ENCODE measurements at places on chromosomes 4 and X.

DNA sequence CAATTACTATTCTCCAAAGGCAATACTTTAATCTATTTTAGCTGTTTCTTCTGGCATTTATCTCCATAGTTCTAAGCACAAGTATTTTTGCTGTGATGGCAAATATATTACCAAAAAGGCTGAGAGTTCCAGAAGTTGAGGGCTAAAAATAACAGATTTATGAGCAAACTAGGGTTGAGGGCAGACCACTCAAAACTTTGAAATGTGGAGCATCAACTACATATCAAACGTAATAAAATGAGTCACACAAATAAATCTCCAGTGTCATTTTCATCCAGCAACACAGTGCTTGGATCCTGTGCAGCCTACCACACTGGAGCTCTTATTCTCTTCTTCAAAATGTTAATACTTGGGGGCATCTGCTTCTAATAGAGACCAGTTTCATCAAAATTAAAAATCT is 163.9 kb downstream of the HS3ST1 start:
- DNase-seq, result peak; percentile 67

DNA sequence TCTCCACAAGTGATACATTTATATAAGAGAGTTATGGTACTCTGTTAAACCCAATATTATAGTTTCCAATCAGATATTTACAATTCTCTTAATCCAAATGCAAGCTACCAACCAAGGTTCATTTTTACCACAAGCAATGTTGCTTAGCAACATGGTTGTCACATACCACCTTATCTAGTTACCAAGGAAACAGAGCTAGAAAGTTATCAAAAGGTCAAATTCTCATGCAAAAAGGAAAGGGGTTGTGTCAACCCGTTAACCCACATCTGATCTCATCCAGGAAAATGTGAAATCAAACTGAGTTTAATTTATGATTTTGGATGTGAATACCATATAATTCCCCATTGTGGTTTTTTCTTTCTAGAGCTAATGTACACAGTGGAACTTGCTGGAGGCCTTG is 274.1 kb upstream of the MAGEB2 start:
- no peak for DNase-seq

DNA sequence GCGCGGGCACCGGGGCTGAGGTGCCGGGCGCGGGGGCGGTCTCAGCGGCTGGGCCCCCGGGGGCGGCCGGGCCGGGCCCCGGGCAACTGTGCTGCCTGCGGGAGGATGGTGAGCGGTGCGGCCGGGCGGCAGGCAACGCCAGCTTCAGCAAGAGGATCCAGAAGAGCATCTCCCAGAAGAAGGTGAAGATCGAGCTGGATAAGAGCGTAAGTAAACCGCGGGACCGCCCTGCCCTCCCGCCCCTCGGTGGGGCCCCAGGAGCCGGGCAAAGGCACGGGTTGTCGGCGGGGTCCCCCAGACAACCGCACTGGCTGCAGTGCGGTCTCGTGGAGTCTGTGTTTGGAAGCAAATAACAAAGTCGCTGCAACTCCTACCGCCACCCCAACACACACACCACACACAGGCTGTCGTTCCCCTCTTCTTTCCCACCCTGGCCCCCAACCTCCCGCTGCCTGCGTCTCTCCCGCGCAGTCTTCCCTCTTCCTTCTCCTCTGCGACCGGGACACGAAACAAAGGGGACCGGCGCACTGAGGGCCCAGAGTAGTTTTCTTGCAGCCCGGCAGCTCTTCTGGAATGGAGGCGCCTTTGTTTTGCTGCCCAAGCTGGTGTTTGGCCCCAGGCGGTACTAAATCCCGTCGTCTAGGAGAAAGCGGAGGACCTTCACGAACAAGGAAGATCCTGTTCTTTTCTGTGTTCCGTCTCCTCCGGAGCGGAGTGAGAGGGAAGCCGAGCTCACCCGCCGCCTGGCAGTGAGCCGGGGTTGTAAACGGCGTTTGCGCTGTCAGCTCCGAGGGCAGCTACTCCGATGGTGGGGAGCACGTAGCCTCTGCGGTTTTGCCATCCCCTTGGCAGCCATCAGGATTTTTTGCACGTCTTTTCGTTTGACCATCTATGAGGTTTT is 788 bp downstream of the SAP30 start:
- peak; percentile 76 for DNase-seq

DNA sequence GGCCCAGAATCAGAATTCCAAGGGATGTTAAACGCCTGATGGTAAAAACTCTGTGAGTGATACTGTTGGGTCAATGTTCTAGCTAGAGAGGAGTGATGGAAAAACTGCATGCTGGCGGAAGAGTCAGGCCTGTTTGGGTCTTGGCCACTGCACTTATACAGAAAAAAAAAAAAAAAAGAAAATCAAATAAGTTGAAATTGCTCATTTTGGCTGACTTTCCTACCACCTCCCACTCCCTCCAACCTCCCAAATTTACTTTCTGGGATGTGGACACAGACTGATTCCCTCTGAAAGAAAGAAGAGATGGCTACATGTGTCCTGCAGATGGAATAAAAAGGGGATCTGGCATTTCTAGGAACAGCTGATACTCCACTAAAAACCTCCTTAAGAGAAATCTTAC is 234.1 kb upstream of the GIMD1 start:
- no peak for DNase-seq

DNA sequence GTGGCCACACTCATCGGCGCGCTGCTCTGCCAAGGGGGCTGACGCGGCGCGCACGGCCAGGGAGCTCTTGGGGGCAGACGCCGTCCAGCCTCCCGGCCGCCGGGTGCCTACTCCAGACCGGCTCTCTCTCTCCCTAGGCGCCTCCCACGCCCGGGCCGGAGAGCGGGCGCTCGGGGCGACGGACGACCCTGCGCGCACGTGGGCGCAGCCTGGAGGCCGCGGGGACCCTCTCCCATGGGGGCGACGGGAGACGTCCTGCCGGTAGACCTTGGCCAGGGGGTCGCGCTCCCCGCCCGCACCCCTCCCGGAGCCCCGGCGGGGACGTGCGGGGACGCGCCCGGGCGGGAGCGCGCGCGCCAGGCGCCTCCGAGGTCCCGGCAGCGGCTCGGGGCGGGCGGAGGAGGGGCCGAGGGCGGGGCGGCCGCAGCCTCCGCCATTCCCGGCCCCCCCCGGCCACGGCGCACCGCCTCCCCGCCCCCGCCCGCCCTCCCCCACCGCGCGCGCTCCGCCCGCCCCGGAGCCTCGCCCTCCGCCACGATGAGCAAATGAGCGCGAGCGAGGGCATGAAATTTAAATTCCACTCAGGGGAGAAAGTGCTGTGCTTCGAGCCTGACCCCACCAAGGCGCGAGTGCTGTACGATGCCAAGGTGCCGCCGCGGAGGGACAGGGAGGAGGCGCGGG is at the start of gene MSL3:
MSL3 (plus strand) TSS at position 519 of the 681 bp plus-strand sequence; CDS start at position 546, 27 bp downstream.
- peak; percentile 67 for DNase-seq

- DNase-seq, result no peak
Measured at GRCh38 chr4:2925496-2925895, 37.7 kb downstream of the NOP14 start.

- DNase-seq, result no peak
Measured at GRCh38 chrX:40165861-40166260, 68.1 kb upstream of the BCOR start.

DNA sequence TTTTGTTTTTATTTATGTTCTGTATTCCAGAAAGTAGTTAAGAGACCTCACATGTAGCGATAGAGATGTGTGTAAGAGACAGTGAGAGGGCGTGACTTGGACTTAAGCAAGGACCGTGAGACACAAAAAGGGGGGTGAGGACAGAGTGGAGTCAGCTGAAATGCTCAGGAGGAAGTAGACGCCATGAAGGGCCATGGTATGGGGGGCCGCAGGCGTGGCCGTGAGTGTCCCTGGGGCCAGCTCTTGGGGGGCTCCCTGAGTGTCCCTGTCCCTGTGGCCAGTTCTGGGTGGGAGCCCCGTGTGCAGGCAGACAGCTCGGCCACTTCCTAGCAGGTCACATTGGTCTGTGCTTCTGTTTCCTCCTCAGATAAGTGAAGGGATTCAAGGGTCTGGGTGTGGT is 23.0 kb upstream of the MSANTD1 start:
- DNase-seq, result no peak

GRCh38 chrX:15507005-15507404 is 6.4 kb downstream of the BMX start:
- DNase-seq, result no peak

DNA sequence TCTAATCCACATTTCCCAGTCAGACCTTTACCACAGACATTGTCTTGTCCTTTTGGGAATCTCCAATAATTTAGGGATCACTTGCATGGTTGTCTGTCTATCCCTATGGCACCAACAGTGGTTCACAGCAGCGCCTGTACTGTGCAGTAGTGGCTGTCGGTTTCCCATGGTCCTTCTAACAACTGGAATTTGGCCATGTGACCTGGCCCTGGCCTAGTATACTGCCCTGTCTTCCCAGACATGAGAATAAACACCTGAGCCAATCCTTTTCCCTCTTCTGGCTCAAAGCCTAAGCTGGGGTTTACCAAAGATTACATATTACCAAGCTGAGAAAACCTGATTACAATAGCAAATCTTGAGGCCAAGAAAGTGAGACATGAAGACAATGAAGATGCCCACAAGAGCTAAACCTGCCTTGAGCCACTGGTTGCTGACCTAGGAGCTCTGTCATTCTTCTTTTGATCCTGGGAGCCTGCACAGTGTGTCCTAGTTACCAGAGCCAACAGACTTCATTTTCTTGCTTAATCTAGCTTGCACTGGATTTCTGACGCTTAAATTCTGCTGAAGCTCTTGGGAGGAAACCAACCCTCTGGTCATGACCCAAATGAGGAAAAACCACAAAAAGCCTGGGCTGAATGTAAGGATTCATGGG is 92.1 kb downstream of the SCD5 start:
- no peak for DNase-seq

GRCh38 chr4:185384930-185385331 is 10.8 kb downstream of the LRP2BP start:
- DNase-seq, result no peak

GRCh38 chr4:152195888-152196287 is 340.0 kb downstream of the FBXW7 start:
- DNase-seq, result no peak

- peak; percentile 89 for DNase-seq
Measured at GRCh38 chr4:53508446-53508845, 82.8 kb downstream of the LNX1 start.

DNA sequence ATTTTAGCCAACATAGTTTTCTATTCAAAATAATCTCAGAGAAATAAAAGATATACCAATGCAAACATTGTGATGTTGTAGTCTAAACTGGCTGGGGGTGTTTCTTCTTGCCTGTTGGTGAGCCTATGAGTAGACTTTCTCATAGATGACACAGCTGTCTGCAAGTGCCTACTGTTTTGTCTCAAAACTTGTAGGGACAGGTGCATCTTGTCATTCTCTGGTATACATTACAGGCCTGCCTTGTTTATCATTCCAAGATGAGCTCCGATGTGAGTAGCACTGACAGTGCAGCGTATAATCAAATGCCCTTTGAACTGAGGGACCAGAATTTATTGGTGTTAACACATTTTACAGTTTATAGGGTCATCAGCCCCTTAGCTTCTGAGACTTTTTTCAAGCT is 353.8 kb downstream of the PRDM5 start:
- no peak for DNase-seq

- DNase-seq, result peak; percentile 66
Measured at GRCh38 chr4:13640149-13640940, 12.8 kb upstream of the BOD1L1 start.

DNA sequence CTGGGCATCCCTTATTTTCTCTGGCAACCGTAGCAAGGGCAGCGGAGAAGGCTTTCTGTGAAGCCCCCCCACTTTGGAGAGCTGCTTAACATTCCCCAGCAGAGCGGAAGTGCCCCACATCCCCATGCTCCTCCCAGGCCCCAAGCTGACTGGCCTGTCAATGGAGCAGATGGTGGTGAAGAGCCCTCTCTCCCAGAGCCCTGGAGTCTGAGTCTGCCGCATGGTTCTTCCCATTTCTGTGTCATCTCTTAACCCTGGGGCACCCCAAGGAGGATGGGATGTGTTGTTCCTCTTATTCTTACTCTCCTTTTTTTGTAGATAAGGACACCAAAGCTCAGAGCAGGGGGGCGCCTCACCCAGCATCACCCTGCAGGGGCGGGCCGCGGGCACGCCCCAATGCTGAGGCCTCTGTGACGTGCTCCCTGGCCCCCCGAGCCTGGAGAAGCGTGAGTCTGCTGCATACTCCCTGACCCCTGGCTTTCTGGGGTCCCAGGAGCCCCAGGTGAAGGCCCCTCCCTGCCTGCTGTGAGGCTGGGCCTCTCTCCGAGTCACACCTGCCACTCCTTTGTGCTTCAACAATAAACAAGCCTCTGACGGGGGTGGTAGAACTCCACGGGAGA is 35.9 kb downstream of the ADRA2C start:
- no peak for DNase-seq

DNA sequence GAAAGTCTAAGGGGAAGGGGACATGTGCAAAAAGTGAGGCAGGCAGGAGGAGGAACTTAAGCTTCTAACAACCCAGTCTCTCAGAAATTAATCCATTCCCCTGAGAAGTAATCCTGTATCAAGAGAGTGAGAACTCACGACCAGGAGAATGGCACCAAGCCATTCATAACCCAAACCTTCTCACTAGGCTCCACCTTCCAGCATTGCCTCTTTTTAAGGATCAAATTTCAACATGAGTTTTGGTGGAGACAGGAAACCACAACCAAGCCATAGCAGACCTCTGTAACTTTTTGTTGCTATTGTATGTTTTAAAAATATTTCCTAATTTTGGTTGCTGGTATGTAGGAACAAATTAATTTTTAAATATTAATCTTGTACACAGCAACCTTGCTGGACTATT is 32.8 kb downstream of the PASD1 start:
- DNase-seq, result no peak

DNA sequence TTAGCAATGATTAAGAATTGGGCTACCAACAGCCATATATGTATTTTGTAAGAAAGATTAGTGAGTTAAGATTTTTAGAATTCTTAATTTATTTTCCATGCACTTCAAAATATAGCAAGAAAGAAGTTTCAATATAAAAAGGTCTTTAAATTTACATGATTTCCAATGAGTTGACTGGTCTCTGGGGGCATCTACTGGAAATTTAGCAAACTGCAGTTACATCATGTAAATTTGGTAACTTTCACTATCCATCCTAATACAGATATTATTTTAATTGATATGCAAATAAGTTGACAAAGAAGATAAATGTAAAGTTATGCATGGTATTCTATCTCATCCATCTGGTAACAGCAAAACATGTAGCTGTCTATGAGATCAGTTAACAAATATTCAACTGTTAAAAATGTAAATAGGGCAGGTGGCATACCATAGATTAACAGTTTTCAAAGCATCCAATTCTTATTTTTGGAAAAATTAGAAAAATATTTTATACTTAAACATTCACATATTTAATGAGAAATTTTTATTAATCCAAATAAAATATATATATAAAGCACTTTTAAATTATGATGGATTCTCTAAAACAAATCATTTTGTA is 29.1 kb downstream of the TTC29 start:
- peak; percentile 30 for DNase-seq

- no peak for DNase-seq
Measured at GRCh38 chrX:137426695-137427425, 139.1 kb upstream of the ZIC3 start.

- peak; percentile 45 for DNase-seq
Measured at GRCh38 chr4:8439914-8440491, 520 bp downstream of the ACOX3 start.

GRCh38 chr4:19880206-19880605 is 371.5 kb upstream of the SLIT2 start:
- no peak for DNase-seq

- DNase-seq, result no peak
Measured at GRCh38 chrX:8405631-8406030, 59.0 kb upstream of the VCX3B start.

All from fibroblast of skin of back (primary cell).